8988T (cell line): ENCODE measurements at places on chromosomes 3 and 15.

DNA sequence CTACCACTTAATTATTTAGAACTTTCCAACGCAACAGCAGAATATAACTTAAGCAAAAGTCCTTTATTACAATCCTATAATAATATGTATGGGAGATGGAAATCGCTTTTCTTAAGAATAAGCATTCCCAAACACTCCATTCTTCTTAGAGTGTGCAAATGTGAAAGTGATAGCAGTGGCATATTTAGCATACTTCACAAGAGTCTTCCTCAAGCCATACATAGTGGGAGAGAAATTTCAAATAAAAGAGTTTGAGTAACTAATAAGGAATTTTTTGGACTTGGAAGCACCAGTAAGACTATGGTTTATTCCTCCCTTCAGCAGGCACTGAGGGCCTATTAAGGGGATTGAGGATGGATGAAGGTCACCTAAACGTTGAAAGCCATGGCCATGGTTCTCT, 22.1 kb upstream of the BNC1 start:
- no peak for DNase-seq

DNA sequence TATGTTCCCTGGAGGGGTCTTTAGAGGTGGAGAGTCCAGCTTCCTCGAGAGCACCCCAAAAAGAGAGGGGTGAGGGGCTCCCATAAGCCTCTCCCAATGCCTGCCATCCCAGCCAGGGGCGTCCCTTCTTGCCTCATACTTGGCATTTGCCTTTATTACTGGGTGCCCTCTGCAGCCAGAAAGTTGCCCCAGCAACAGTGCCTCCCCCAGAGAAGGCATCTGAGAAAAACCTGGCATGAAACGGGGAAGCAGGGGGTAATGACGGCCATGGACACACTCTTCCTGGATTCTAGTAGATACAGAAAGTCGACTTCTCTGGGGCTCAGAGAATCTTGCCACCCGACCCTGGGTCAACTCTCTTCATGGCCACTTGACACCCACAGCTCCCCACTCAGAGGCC, 90.1 kb downstream of the PCSK6 start:
- DNase-seq, result no peak

DNA sequence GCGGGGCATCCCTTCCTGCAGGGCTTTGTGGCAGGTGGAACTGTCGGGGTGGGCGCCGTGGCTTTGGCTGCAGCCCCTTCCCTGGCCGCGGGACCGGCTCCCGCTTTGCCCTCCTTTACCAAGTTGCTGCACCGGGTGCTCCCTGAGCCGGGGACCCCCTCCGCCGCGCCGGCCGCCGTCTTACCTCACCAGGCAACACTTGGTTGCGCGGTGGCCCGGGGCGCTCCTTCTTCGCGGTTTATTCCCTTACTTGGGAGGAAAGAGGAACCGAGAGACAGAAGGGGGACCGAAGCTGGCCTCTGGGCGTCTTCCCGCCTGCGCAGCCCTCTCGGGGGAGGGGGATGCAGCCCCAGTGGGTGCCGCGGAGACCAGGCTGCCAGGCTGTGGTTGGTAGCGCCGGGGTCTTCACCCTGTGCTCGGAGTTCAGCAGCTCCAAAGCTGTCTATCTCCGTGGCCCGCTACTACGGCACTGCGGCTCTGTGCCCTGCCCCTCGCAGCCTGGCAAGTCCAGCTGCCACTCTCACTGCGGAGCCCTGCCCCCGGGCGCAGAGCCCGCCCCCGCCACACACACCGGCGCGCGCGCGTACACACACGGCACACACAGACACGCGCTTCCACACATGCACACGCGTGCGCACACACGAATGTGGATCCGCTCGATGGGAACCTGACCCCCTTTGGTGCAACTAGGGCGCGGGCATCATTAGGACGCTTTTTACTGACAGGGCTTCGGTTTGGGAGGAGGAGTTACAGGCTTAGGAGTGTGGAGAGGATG, at the start of gene DGKG:
TSS of gene DGKG (minus strand) at position 473 of the 775 bp plus-strand sequence. CDS start 41,775 bp downstream, outside the sequence.
- peak; percentile 95 for DNase-seq

DNA sequence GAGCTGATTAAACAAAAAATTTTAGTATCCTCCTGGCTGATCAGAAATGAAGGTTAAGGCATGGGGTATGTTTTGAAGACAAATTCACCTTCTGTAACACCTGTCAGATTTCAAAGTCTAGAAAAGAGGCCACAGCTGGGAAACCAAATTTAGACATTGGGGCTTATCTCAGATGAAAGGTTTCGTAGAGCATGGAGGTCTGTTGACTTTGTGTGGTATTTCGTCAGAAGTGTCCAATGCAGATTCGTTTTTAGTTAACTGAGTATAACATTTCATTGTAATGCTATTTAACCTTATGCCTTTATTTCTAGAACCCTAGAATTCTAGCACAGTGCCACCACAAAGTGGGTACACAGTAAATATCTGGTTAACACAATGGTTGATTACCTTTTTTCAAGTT, 61.7 kb downstream of the FNDC3B start:
- DNase-seq, result no peak

DNA sequence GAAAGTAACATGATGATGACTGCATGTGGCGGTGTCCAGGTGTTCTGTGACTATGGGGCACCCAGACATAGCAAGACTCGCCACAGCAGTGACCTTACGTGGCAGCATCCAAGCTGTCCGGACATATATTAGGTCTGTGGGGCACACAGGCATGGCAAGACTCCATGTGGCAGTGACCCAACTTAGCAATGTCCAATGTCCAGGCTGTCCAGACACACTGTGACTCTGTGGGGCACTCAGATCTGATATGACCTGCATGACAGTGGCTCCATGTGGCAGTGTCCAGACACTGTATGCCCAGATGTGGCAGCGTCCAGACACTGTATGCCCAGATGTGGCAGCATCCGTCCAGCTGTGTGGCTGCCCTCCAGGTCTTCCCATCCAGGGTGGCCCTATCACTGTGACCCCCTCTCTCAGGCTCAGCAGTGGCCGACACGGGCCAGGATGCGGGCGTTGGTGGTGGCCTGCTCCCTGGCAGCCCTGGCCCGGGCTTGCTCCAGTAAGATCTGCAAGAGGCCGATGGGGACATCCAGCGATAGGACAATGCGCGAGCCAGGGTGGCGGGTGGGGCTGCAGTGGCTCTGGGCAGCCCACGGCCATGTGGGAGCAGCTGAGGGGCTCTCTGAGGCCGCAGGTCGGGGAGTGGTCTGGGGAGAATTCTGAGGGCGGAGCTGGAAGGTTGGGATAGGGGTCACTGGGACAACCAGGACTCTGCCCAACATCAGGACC, 1.1 kb downstream of the UCN2 start:
- DNase-seq, result peak; percentile 9

DNA sequence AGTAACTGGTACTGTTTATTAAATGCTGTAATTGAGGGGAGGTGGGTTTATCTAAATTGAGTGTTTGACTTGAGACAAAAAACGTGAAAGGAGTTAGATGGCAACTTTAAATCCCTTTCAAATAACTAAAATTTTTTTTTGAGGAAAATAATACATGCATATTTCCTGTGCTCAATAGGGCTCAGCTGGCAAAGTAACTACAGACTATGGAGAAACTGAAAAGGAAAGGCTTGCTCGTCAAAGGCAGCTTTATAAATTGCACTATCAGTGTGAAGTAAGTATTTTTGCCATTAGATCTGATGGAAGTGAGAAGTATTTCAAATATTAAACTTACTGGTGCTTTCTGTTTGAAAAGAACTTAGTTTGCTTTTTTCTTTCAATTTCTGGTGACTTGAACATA, 72.2 kb downstream of the DZIP3 start:
- DNase-seq, result no peak
